Left renal pelvis (tissue), 4 donors: ENCODE measurements at places on chromosomes 5 and 9. TPM values are rescaled to one million over a fixed set of nuclear protein-coding genes. Genes with fewer than 3 reads are reported as not detected.

DNA sequence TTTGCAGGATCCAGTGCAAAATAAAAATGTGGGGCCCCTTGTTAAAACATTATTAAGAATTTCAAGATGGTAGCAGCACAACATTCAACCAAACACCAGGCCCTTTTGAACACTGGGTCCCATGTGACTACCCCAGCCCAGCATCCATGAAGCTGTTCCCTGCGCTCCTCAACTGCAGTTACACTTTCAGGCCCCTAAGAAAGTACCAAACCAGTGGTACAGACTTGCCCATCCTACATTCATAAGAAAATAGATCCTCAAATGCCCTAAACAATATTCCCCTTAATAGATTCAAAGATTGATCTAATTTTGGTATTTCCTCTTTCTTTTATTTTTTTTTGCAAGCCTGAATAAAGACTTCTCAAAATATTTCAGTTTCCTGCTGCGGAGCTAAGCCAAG lies 201.7 kb downstream of the EFNA5 start:
- DNase-seq, result no peak

GRCh38 chr5:15719784-15720183 lies 219.8 kb downstream of the FBXL7 start:
- DNase-seq, result no peak

Gene DIRAS2
- polyA plus RNA-seq, result 6.2 TPM

DNA sequence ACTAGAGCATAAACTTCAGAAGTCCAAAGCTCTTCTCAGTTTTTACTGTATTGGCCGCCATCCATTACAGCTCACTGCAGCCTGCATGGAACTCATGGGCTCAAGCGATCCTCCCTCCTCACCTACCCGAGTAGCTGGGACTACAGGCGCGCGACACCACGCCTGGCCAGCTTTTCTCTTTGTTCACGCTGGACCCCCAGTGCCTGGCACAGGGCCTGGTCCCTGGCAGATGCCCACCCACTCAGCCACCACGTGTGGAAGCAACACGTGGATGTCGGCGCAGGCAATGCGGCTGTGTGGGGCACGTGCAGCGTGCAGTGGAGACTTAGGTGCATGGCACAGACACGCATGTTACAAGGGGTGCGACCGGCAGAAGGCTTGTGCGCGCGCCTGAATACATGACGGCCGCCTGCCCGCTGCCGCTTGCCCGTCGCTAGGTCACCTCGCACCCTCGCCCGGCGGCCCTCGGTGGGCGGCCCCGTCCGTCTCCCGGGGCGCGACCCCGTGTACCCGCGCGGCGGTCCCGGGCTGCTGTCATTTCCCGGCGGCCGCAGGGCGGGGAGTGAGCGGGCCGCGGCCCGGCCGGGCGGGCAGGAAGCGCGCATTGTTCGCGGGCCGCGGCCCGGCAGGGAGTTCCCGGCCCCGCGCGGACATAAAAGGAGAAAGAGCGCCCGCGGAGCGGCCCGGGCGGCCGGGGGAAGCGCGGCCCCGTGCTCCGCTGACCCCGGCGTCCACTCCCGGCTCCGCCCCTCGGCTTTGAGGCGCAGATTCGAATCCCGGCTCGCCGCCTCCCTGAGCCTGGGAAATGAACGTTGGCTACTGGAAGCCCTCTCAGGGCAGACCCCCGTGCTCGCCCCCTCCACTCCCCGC lies 24.1 kb upstream of the PTGS1 start:
- no peak for DNase-seq

Gene FCN2
- 0.33 TPM for polyA plus RNA-seq

- DNase-seq, result no peak
Measured at GRCh38 chr9:101460965-101461364, 25.4 kb upstream of the ALDOB start.

Gene STING1
- polyA plus RNA-seq, result 65.9 TPM

DNA sequence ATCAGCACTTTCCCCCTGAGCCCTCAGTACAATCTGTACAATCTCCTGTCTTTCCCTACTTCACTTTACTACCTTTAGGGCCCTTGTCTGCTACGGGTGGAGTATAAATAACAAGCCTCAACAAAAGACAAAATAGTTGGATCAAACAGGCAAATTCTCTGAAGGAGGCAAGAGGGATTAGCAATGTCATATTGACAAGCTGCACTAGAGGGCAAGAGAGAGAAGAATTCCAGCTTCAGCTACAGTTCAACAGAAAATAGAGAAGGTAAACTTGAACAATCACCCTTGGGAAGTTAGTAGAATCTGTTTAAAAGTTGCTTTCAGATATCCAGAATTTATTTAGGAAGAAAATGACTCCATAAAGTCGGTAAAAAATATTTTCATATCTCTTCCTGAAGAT lies 68.4 kb upstream of the IZUMO3 start:
- no peak for DNase-seq

Gene NOXA1
- polyA plus RNA-seq, result 4.7 TPM

Gene RFX3
- polyA plus RNA-seq, result 9.3 TPM

DNA sequence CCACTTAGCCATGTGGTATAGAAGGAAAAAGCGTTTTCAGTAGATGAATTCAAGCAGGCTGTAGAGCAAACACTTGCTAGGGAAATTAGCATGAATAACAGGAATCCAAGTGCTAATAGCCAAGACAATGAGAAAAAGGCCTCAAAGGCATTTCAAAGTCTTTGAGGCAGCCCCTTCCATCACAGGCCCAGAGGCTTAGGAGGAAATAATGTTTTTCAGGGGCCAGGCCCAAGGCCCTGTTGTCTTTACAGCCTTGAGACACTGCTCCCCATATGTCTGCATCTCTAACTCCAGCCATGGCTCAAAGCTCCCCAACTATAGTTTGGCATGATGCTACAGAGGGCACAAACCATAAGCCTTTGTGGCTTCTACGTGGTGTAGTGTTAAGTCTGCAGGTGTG lies 563.5 kb downstream of the TAF11L14 start:
- DNase-seq, result no peak

DNA sequence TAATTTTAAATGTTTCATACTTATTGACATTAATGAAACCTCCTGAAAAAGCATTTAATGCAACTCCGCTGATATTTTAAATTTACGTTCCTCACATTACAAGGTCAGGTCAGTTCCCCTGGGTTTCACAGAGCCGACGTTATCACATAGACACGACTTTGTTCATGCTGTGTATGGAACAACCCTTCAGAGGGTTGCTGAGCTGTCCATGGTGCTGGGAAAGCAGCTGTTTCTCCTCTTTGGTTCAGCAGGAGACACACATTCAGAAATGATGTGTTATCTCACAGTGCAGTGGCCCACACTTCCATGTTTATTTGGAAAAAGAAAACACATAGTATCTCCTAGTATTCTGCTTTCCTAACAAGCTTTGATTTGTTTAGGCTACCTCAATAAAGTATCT lies 53.5 kb downstream of the PPP2R2B start:
- peak; percentile 23 for DNase-seq

Gene RNF208
- polyA plus RNA-seq, result 15.3 TPM

DNA sequence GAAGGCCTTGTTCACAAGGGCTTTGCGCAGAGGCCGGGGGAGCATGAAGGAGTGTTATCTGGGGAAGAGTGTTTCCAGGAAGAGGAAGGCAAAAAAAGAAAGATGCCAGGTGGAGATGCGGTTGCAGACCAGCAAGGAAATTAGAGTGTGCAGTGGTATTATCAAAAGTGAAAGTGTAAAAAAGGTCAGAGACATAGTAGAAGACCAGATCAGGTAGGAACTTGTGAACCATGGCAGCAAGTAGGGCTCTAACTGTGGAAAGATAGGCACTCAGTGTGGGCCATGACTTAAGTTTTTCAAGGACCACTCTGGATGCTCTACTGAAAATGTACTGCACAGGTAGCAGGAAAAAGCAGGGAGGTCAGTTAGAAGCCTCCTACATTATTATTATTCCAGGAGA lies 90.1 kb upstream of the SPOCK1 start:
- no peak for DNase-seq

DNA sequence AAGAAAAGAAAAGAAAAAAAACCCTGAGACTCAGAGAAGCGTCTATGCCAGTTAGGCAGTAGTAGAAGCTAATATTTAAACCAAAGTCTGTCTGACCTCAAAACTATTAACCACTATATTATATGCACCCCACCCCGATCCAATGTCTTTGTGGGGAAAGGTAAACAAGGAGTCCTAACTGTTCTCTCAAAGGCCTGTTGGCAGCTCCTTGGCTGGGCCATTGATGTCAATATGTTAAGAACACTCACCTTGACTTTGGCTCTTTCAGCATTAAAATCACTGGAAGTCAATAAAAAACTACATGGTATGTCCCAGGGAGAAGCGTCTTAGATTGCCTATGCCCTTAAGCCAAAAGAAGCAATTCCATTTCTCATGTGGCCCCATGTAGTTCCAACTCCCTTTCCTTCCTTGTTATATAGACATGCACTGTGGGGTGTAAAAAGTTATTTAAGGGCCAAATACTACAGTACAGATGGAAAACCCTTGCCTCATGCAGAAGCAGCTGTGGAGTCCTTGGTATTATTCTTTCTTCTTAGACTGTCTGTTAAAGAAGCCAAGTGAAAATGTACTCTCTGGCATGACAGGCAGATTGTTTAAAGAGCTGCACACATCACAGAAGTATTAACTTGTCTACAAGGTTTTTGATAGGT lies 308.6 kb upstream of the RPS23 start:
- no peak for DNase-seq

GRCh38 chr9:108166519-108166918 lies 677.0 kb upstream of the KLF4 start:
- DNase-seq, result no peak

- DNase-seq, result peak; percentile 29
Measured at GRCh38 chr9:124661271-124661670, 109.8 kb downstream of the NR6A1 start.

DNA sequence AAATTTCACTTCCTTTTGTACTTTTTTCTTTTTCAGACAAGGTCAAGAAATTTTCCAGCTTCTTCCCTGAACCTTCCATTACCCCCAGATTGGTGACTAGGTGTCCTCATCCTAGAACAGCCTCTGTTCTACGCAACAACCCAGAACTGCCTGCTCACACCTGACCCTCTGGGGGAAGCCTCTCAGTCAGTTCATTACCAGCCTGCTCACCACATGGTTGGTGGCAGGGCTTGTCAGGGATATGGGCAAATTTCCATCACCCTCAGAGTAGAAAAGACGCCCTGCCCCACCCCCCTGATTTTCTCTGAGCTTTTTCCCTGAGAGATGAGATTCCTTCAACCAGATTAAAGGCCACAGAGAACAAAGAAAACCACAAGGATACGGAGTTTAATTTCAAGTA lies 5.3 kb upstream of the CFAP95 start:
- no peak for DNase-seq

Gene SMIM33
- 0.07 TPM for polyA plus RNA-seq

Gene SERF1A
- 15.6 TPM for polyA plus RNA-seq

Gene ALDH7A1
- polyA plus RNA-seq, result 165 TPM

GRCh38 chr9:136621019-136621733 lies 41.5 kb upstream of the EGFL7 start:
- no peak for DNase-seq

Gene SH3GL2
- polyA plus RNA-seq, result 0.72 TPM

Gene PLPP7
- 2.1 TPM for polyA plus RNA-seq

GRCh38 chr5:87266914-87267573 lies 639 bp upstream of the RASA1 start:
- DNase-seq, result no peak

GRCh38 chr9:8917956-8918739 lies 1118.6 kb upstream of the DMAC1 start:
- DNase-seq, result no peak

Gene TSLP
- 0.11 TPM for polyA plus RNA-seq

GRCh38 chr9:127867356-127868277 lies 9.9 kb downstream of the AK1 start:
- DNase-seq, result no peak

DNA sequence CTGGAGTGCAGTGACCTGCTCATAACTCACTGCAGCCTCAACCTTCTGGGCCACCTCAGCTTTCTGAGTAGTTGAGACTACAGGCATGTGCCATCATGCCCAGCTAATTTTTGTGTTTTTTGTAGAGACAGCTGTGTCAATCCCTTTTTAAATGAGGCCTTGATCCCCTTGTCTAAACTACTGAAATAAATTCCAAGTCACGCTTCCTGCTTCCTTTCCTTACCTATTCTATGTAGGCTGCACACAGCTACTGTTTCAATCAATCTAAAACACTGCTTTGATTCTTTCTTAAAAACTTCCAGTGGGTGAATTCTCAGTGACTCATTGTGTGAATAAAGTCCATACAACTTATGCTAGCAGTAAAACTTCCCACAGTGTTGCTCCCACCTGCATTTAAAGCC lies 2.9 kb upstream of the C7 start:
- no peak for DNase-seq

Gene CTSV
- polyA plus RNA-seq, result 36.3 TPM

Gene ELAVL2
- 4.8 TPM for polyA plus RNA-seq

DNA sequence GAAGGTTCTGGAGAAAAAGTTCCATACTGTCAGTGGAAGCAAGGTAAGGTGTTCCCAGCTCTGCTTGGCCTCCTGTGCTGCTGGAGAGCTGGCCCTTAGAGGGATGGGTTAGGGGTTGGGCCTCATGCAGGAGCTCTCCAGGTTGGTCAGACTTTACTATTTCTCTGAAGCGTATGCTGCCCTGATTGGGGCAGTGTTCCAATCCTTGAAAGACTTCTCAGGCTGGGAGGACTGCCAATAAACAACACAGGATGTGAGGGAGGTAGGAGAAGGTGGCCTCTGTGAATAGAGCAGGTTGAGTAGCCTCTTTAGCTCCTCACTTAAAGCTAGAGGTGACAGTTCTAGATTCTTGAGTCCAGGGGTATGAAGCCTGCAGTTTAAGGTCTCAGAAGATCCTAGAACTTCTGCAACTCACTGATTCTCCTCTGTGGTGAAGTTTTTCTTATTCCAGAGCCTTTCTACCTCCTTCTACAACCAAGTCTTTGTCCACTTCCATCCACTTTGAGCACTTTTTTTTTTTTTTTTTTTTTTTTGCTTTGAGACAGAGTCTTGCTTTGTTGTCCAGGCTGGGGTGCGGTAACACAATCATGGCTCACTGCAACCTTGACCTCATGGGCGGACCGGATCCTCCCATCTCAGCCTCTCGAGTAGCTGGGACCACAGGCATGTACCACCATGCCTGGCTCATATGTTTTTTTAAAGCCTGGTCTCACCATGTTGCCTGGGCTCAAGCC lies 3.0 kb downstream of the HNRNPAB start:
- no peak for DNase-seq

DNA sequence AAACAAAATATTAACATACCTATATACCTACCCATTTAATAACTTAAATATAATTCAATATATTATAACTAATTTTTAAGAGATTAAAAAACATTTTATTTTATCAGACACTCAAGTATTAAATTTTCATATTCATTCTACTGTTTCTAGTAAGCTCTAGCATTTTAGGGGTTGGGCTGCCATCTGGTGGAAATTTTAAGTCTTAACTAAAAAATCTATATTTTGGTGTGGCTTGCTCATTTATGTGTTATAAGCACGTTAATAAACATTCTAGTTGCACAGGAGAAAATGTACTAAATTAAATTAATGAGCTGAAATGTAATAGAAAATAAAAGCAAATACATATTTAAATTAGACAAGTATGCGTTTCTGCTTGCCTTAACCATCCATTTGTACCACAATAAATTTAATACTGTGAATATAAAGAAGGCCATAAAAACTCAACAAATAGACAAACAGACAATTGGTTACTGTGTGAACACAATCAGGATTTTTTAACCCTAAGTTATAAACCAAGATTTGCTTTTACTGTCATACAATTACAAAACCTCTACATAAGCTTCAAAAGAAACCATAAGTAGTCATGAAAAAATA lies 1728.3 kb upstream of the CDH9 start:
- no peak for DNase-seq
